ENCODE measurements at places on chromosomes 16 and 17.

DNA sequence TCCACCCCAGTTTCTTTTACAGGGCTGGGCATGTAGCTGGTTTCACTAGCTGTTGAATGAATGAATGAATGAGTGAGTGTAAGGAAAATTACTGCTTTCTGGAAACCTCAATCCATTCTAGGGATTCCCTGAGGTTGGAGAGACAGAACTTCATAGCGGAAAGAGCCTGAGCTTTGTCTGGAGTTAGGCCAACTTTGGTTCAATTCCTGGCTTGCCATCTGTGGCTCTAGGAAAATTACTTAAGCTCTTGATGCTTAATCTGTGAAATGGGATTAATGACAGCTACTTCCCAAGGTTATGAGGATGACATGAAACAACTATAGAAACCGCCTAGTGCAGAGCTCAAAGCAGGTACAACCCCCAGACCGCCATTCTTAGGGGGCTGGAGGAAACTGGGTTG lies 76.3 kb upstream of the AXIN2 start:
- no peak for DNase-seq

- no peak for DNase-seq
These were observed 13.4 kb upstream of the TAOK1 start for GRCh38 chr17:29376667-29377270.

DNA sequence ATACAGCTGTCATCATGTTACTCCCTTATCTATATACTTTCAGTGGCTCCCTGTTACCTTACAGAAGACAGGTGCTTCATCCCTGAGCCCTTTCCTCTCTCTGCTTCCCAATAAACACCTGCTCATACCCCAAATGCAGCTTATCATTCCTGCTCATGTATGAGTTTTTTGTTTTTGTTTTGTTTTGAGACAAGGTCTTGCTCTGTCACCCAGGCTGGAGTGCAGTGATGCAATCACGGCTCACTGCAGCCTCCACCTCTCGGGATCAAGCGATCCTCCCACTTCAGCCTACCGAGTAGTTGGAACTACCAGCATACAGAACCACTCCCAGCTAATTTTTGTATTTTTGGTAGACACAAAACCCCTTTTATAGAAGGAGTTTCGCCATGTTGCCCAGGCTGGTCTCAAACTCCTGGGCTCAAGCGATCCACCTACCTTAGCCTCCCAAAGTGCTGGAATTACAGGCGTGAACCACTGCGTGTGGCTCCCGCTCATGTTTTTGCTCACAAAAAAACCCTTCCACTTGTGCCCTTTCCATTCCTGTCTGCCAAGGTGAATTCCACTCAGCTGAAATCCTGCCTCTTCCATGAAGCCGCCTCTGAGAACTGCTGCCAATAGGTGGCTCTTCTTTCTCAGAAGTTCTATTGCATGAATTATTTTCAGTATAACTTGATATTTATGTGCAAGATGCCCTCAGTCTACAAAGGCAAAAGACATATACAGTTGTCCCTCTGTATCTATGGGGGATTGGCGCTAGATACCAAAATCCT lies 7.9 kb upstream of the RNF157 start:
- DNase-seq: no peak

DNA sequence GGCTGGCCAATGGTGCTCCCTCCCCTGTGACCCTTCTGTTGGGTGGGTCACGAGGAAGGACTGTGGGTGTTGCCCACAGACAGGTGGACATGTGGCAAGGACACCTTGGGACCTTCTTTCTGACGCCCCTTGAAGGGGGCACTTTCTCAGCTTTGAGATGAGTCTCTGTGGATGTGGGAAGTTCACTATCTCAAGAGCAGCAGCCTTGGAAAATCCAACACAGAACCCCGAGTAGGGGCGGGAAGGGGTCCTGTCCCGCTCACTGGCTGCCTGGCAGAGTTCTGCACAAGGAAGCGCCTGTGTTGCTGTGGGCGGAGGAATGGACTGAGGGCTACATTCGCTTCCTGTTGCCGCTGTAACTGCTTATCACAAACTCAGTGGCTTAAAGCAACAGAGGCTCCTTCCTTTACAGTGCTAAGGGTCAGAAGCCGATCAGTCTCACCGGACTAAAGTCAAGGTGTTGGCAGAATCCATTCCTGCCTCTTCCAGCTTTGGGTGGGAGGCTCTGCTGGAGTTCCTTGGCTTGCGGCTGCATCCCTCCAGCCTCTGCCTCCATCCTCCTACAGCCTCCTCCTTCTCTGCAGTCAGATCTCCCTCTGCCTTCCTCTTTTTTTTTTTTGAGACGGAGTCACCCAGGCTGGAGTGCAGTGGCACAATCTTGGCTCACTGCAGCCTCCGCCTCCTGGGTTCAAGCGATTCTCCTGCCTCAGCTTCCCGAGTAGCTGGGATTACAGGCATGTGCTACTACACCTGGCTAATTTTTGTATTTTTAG lies 305.2 kb downstream of the SEC14L1 start:
- DNase-seq: no peak

- peak; percentile 68 for DNase-seq
These were observed 1.4 kb downstream of the CENPX start for GRCh38 chr17:82021107-82021899.

GRCh38 chr17:42233994-42234393 lies 39.7 kb upstream of the GHDC start:
- no peak for DNase-seq

DNA sequence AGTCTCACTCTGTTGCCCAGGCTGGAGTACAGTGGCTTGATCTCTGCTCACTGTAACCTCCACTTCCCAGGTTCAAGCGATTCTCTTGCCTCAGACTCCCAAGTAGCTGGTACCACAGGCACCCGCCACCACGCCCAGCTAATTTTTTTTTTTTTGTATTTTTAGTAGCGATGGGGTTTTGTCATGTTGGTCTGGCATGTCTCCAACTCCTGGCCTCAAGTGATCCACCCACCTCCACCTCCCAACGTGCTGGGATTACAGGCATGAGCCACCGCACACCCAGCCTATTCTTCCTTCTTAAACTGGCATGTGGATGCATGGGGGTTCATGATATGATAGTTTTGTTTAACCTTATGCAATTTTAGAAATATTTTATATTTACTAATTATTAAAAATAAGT lies 39.4 kb upstream of the VWA3A start:
- DNase-seq: no peak

DNA sequence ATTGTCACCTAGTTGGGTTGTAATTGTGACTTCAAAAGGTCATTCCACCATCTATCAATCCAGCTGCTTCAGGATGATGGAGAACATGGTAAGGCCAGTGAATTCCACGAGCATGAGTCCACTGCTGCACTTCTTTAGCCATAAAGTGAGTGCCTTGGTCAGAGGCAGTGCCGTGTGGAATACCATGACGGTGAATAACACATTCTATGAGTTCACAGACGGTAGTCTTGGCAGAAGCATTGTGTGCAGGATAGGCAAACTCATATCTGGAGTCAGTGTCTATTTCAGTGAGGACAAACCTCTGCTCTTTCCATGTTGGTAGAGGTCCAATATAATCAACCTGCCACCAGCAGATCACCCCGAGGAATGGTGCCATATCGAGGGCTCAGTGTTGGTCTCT lies 650.9 kb downstream of the KCNJ2 start:
- DNase-seq: no peak

DNA sequence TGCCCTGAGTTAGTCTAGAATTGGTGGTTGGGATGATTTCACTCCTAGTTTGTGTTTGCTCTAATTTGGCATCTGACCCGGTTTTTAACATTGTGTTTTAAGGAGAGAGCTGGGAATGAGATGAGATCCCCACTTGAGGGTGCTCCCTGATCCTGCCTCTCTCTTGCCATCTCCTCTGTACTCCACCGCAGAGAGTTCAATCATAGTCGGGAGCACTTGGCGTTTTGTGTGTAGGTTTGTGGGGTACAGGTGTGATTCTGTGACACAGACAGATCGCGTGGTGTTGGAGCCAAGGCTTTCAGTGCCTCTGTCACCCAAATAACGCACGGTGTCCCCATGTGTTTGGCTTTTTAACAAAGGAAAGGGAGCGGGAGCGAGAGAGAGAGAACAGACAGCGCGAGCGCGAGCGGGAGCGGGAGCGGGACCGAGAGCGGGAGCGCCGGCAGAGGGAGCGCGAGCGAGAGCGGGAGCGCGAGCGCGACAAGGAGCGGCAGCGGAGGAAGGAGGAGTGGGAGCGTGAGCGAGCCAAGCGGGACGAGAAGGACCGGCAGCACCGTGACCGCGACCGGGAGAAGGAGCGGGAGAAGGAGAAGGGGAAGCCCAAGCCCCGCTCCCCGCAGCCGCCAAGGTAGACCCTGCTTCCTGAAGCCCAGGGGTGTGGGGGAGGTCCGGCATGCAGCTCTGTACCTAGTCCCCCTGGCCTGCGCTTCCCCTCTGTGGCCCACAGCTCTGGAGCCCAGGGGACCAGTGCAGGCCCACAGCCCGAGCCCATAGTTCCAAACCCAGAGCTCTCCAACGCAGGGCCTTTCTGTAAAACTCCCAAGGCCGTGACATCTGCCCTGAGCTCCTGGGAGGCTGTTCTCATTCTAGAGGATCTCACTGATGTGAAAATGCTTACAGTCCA lies 27.2 kb upstream of the IL17C start:
- no peak for DNase-seq

- DNase-seq: no peak
These were observed 56.2 kb downstream of the PGS1 start for GRCh38 chr17:78434455-78435329.

- DNase-seq: no peak
These were observed 89.1 kb upstream of the TBX2 start for GRCh38 chr17:61310590-61310989.

DNA sequence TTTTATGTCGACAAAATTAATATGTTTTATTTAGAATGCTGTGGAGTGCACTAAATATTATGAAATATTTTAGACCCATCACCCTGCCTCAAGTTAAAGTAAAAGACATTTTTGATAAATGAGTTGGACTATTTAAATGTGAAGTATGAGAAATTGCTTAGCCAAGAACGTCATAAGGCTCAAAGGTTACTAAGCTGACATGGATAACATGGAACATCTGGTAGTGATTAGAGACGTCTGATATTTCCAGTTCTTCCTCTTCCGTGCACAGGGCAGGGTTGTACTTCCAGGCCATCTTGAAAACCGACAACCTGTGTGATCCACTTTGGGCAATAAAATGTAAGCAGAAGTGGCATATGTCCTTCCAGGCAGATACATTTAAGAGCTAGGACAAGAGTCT lies 7.2 kb upstream of the CCL8 start:
- DNase-seq: no peak

DNA sequence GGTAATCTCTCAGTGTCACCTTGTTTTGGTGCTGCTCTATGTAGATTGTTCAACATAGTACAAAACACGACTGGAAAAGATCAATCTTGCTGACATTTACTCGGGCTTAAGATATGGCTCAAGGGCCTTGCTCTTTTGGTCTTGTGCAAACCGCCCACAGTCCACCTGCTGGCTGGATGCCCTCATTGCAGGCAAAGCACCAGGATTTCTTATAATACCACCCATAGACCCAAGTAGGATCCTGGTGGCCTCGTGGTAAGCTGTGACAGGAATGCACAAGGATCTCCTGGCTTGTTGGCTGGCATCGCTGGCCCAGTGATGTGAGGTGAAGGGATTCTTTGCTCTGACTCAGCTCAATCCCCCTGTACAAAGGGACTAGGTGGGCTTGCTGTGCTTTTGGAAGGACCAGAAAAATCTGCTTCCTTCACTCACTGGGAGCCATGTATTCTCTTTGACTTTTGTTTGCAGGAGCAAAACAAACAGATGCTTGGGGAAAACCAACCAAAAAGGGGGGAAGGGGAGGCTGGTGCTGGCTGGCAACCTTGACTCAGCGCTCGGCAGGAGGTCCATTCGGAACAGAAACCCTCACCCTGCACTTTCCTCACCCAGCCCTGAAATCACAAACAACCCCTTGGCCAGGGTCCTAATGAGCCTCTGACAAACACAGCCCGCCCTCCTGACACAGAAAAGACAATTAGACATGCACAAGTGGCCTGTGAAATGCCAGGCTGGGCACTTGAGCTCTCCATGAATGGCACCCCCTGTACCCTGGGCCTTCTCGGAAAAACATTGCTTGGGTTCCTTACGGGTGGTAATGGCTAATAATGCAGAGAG lies 36.6 kb upstream of the MED9 start:
- DNase-seq: peak; percentile 61

DNA sequence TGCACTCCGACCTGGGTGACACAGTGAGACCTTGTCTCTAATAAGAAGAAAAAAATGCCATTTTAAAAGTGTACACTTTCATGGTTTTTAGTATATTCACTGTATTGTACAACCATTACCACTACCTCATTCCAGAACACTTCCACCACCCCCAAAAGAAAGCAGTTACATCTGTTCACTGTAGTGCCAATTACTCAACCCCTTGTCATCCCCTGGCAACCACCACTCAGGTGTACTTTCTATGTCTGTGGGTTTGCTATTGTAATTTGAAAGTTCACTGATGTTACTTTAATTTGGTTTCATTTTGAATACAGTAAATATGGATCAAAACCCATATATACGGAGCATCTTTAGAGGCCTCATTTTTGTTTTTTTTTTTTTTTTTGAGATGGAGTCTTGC lies 6.1 kb downstream of the ZG16 start:
- no peak for DNase-seq

DNA sequence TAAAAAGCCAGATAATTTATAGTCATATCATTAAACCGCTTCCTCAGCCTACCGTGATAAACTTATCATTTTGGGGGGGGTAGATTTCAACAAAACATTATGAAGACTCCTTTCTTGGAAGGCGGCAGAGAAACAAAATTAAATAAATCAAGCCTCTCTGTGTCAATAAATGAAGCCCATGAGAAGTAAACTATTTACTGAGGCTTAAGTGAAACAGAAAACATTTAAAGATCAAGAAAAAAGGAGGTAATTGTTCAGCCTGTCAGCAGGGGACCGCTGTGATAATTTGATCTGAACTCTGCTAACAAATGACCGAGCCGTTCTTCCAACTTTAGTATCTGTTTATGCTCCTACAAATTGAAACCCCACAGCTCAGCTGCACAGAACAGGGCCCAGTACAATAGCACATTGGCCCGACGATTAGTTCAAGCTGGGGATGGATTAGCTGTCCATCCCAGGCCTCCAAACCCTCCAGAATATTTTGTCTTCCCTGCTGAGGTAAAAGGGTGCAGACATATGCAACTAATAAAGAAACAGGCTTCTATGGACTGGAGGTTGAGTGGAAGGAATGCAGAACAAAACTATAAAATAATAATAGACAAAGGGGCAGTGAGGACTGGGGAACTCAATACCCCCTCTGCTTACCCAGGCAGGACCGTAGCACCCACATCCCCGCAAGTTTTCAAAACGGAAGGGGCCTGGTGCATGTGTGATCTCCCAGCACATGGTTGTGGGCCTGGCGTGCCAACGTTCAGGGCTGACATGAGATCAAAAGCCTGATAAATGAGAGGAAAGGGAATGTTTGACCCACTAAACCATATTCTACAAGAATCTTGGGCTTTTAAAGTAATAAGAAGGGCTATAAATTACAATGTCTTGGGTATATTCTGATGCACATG lies 298.1 kb upstream of the IRX5 start:
- DNase-seq: no peak

- DNase-seq: no peak
These were observed 573 bp downstream of the CTDNEP1 start for GRCh38 chr17:7250695-7251627.

- no peak for DNase-seq
These were observed 243.9 kb downstream of the CA10 start for GRCh38 chr17:51914577-51914976.

- DNase-seq: no peak
These were observed 56.9 kb upstream of the PHOSPHO1 start for GRCh38 chr17:49287481-49287880.

Data from HCT116 (cell line).